H1 (cell line): ENCODE measurements at places on chromosomes 16 and 17. TPM values are rescaled to one million over a fixed set of nuclear protein-coding genes. Genes with fewer than 3 reads are reported as not detected.

Gene FOXJ1
- total RNA-seq = 4.9 and 5.4 TPM in 2 replicates

- no peak overlapping the region for H3K27ac ChIP-seq
- H3K27me3 ChIP-seq = no peaks in the 10 kb centered on the region
- H3K4me1 ChIP-seq = peaks cover 4% of the 10 kb centered on the region; the same call in 1 of the 2 replicates
Measured at GRCh38 chr17:61248399-61248798, 151.2 kb upstream of the TBX2 start.

Gene KRT33B
- not detected in 2 replicates for total RNA-seq

DNA sequence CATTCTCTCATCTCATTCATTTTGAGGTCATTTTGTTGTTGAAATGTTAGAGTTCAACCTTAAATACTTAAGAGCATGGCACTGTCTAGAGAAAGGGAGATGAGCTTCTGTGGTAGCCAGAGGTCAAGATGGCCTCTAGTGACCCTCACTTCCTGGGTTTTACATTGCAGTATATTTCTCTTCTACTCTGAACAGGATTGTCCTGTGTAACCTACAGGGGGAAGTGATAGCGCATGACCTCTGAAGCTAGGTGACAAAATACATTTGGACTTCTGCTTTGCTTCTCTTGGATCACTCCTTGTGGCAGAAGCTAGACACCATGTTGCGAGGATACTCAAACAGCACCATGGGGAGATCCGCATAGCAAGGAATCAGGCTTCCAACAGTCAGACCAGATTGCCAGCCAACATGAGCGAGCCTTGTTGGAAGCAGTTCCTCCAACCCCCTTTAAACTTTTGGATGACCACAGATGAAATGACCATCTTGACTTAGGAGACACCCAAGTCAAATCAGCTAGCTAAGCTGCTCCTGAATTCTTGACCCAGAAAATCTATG is 748.4 kb downstream of the MAF start:
- H3K4me1 ChIP-seq = no peaks in the 10 kb centered on the region
- no peak for DNase-seq
- no peak overlapping the region for H3K27ac ChIP-seq
- no peaks in the 10 kb centered on the region for H3K27me3 ChIP-seq
- no peak overlapping the region for H3K4me3 ChIP-seq

DNA sequence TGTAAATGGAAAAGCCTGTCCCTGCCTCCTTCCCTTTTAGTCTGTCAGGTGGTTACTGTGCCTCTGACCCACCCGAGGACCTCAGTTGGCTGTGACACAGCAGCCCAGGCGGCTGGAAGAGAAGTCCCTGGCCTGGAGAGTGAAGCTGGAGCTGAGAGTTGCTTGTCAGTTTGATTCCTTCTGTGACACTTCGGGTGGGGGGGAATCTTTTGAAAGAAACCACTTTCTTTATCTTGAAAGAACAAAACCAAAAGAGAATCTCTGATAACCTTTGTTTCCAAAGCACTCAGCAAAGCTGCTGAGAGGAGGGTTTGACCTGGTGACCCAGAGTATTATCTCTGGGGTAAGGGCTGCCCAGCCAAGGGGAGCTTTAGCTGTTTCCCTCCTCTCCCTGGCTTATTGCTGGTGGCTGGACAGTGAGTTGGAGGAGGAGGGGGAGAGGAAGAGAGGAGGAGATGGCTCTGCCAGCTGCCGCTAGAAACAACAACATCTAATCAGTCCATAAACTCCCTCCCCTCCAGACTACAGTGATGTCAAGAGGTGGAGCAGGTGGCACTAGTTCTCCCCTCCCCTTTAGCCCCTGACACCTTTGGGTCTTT is 34.0 kb downstream of the YPEL2 start:
- no peaks in the 10 kb centered on the region for H3K27me3 ChIP-seq
- H3K27ac ChIP-seq = peak overlapping the region; percentile 34; the same call in 1 of the 2 replicates
- peaks cover 24% of the 10 kb centered on the region for H3K4me1 ChIP-seq
- DNase-seq = no peak
- peak overlapping the region; percentile 17; the same call in 1 of the 2 replicates for H3K4me3 ChIP-seq
